ENCODE measurements at places on chromosomes 3 and 15.

- no peak for DNase-seq
These were observed 3.2 kb downstream of the ZXDC start for GRCh38 chr3:126472277-126473006.

GRCh38 chr3:156465194-156465593 lies 89.7 kb downstream of the SSR3 start:
- no peak for DNase-seq

DNA sequence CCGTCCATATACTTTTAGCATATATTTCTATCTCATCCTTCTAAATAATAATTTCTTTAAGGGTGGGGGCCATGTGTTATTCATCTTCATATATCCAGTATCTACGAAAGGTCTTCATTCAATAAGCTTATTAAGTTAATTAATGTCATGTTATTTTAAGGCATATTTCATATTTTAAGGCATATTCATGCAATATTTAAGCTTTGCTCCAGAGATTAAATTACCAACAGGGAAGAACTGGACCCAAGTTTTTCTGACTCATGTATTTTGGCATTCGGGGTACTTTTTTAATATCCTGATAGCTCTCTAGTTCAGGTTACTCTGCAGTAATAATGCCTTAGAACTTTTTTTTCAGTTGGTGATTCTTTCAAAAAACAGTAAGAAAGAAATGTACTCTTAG lies 27.4 kb downstream of the PHC3 start:
- DNase-seq, result no peak

GRCh38 chr3:153319705-153320554 lies 157.9 kb downstream of the RAP2B start:
- no peak for DNase-seq

DNA sequence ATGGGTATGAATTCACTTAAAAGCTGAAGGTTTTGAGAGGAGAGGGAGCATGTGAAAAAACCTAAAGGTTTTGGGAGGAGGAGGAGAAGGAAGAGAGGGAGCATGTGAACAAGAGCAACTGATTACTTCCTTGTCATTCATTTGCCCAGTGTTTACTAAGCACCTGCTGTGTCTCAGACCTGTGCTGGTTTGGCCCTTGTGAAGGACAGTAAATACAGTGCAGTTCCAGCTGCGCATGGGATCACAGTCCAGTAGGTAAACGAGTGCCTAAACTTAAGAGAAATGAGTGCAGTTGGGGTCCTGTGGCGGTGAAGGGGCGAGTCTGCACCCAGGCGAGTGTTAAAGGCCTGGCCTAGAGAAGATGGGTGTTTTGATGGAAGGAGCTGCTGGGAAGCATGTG lies 38.6 kb downstream of the IGF1R start:
- no peak for DNase-seq

- no peak for DNase-seq
These were observed 461.6 kb downstream of the WDR72 start for GRCh38 chr15:53297828-53298227.

DNA sequence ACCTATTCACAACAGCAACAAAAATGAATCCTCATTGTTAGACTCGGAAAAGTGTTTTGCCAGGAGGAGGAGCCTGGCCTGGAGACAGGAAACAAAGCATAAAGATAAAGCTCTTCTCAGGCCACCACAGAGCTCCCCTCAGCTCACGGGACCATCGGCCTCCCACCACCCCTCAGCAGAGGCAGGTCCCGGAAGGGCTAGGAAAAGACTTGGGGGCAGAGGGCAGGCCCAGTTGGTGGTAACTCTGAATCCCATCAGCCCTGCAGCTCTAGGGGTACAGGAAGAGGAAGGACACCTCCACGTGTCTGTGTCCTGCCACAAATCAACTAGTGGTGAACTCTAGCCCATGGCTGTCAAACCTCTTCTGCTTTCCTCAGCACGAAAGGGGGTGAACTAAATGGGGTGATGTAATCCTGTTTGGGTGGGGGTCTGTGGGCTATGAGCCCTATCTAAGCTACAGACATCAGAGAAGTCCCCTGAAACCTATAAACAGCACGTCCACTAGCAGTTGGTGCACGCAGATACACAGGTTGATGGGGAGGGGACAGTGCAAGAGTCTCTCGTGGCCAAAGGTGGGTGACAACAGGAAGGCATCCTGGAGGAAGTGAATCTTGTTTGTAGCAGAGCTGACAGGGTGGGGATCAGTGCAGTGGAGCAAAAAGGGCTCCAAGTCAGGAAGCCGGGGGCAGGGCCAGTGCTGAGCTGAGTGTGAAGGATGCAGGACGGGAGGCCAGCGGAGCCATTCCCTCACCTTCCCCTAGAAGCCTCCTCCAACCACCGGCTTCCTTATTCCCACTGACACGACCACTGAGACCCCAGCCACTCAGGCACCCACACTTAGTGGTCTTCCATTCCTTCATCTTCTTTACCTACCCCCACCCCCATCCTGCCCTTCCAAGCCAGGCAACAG lies 111.1 kb upstream of the HACD2 start:
- DNase-seq, result no peak

- DNase-seq, result no peak
These were observed 83.9 kb upstream of the PROK2 start for GRCh38 chr3:71868876-71869275.

GRCh38 chr3:187213616-187214015 lies 16.3 kb downstream of the RTP1 start:
- DNase-seq, result no peak

Data from cerebellar nuclear complex (tissue), 1 donor.